Stimulated activated CD4-positive, alpha-beta T cell treated with anti-CD3 and anti-CD28 coated beads, TNF-alpha, amount 100 ng/mL, for 4 hours (primary cell): ENCODE measurements at places on chromosomes 12 and 14.

GRCh38 chr12:26830363-26830762 is 2.6 kb downstream of the ITPR2 start:
- no peak for DNase-seq

- no peak for DNase-seq
These were observed 34.3 kb upstream of the TTC7B start for GRCh38 chr14:90850487-90850886.

DNA sequence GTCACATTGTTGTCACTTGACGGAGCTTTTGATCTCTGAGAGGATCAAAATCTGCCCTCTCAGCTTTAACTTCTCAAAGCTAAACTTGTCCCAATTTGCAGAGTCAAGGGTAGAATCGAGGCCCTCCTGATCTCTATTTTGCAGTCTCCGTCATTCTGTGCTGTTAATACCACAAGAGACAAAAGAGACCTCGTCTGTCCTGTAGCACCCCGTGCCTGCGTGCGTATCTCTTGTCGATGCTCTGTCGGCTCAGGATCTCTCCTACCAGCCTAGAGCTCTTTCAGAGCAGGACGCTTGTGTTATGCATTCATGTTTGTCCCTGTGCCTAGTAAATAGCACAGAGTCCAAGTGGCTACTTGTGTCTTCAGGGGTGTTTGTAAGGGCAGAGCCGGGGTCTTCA is 5.1 kb downstream of the EVL start:
- no peak for DNase-seq

DNA sequence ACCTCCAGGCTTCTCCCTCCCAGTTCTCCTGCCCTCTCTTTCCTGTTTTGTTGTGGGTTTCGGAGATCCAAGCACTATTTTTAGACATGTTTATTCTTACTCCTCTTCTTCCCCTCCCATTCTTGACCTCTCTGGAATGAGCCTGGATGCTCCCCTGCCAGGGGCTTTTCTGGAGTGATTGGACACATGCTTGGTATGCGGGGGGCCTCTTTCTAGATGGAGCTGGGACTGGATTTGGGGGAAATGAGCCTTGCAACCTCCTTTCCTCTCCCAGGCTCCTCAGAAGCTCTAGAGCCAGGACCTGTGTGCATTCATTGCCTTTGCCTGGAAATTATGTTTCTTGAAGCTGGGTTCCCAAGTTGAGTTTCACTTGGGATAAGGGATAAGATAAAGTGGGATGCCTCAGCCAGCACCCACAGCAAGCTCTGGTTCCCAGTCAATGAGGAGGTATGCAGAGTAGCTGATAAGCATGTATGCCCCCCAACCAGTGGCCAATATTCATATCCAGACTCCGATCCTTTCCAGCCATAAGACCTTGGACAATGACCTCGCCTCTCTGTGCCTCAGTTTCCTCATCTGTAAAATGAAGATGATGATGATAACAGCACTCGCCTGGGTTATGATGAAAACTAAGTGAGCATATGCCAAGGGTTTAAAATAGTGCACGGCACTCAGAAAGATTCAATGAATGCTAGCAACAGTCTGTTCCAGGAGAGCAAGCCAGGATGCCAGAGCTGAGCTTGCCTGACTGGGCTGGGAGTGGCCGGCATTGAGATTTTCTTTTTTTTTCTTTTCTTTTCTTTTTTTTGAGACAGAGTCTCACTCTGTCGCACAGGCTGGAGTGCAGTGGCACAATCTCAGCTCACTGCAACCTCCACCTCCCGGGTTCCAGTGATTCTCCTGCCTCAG is 97.8 kb downstream of the SCARB1 start:
- DNase-seq = no peak

- no peak for DNase-seq
These were observed 3.8 kb downstream of the LRP1 start for GRCh38 chr12:57131896-57132744.

GRCh38 chr14:53701108-53701875 is 255.3 kb downstream of the BMP4 start:
- DNase-seq = no peak

DNA sequence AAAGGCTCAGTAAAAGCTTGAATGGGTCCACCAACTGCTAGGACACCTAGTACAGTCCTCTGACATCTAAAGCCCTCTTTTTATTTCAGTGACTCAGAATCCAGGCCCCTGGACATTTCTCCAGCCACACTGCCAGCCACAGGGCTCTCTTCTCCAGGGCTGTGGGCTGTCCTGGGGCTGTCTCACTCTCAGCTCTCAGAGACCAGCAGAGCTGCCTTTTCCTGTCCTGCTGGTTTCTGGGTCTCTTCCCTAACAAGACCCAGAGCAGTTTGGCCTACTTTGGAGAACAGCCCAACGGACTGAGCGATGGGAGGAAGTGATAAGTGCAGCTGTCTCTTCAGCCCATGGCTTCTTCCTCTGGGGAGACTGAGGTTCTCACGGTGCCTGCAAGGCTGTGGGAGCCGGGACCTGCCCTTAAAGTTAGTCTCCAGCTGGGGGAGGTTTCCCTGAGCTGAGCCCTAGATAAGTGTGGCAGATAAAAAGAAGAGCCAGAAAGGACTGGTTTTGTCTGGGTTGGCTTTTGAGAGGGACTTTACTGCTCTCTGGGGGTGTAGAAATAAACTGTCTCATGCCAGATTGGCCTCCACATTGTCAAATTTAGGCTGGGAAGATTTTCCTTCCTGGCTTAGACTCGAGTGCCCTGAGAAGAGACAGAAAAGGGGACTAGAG is 979.8 kb downstream of the VRK1 start:
- no peak for DNase-seq

- no peak for DNase-seq
These were observed 33.9 kb upstream of the FAM222A start for GRCh38 chr12:109679501-109680263.

GRCh38 chr14:71148627-71149026 is 241.4 kb downstream of the PCNX1 start:
- no peak for DNase-seq

GRCh38 chr12:26271024-26271423 is 75.7 kb downstream of the SSPN start:
- no peak for DNase-seq

DNA sequence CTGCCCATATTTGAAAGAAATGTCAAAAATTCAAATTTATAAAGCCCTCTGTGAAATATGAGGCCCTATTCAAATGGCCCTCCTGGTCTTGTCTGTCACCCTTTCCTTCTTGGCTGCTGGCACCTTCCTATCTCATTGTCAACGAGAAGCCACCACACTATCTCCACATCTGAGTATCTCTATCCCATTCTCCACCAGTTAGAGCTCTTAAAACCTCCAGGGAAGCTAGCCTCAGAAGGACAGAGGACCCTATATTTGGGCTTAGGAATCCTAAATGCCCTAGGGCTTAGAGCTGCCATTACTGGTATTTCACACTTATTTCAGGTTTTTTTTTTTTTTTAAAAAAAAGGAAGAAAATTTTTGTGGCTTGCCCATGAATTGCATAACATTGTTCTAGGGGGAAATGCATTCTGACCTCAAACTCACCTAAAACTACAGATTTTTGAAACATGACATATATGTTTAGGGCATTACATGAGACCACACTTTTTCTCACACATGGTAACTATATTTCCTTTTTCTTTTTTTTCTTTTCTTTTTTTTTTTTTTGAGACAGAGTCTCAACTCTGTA is 25.0 kb downstream of the SLC25A21 start:
- DNase-seq = no peak

DNA sequence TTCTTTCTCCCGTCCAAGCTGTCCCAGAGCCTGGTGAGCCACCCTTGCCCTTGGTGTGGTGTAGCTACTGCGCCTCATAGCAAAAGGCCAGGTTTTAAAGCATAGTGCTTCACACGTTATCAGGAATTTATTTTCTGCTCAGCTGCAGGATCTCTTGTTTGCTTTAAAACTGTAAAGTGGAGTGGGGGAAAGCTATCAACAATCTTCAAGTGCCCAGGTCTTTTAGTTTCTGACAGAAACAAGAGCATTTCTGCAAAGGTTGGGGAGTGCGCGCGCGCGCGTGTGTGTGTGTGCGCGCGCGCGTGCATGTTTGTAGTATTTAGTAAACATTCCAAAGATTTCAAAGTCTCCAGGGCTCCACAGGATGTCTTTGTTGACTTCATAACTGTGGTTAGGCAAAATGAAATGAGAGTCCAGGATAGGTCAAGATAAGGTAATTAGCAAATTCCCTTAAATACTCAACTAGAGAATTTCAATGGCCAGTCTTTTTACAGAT is 45.5 kb downstream of the EML1 start:
- DNase-seq = no peak

GRCh38 chr12:105110851-105111250 is 3.3 kb downstream of the WASHC4 start:
- DNase-seq = no peak

GRCh38 chr14:71204768-71205167 is 297.5 kb downstream of the PCNX1 start:
- DNase-seq = no peak
